Pulmonary artery endothelial cell (primary cell): ENCODE measurements at places on chromosomes 7 and 10. TPM values are rescaled to one million over a fixed set of nuclear protein-coding genes. Genes with fewer than 3 reads are reported as not detected.
A peak's percentile ranks its signal among the peaks of the same experiment; 100 is the strongest.

Gene AOC1
- total RNA-seq: not detected in 2 replicates

Gene NXPH1
- total RNA-seq: not detected in 2 replicates

GRCh38 chr10:110274072-110274627 lies 30.6 kb downstream of the SMNDC1 start:
- DNase-seq: no peak

- no peak for DNase-seq
Measured at GRCh38 chr7:22730921-22731654, 4.1 kb downstream of the IL6 start.

GRCh38 chr10:8379906-8380832 lies 325.7 kb downstream of the GATA3 start:
- no peak for DNase-seq

DNA sequence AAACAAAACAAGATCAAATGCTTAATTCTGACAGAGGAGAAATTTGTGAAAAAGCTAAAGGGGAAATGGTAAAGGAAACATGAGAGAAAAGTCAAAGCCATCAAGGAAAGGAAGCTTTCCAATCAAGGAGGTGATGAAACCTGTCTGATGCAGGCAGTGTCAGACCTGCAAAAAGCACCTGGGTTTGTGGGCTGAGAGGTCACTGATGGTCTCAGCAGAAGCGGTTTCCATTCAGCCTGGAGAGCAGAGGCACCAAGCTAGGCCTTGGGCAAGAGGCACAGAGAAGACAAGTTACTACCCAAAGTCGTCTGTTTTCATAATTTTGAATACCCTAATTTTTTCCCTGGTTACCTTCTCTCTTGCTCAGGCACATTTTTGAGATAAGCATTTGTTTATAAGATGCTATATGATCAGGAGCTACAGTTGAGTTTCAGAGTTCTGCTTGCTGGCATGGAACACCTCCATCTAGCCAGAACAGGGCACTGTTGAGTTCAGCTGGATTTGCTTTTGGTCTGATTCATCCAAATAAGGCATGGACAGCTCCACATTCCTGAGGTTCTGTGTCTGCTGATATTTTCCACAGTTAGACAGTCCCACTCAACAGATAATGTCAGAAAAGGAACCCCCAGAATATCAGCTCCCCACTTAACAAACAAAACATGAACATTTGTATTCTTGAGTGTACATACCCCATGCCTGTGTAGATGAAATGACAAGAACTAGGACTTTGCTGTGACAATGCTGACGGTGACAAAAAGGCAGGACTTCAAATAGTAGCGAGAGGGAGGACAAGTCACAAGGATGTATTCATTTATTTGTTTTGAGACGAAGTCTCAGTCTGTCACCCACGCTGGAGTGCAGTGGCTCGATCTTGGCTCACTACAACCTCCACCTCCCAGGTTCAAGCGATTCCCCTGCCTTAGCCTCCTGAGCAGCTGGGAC lies 4.9 kb upstream of the PPIA start:
- DNase-seq: no peak

GRCh38 chr10:49394933-49395740 lies 752 bp downstream of the DRGX start:
- DNase-seq: no peak

Gene TRPV5
- total RNA-seq: not detected in 2 replicates

Gene SLC26A3
- total RNA-seq: not detected in 2 replicates

DNA sequence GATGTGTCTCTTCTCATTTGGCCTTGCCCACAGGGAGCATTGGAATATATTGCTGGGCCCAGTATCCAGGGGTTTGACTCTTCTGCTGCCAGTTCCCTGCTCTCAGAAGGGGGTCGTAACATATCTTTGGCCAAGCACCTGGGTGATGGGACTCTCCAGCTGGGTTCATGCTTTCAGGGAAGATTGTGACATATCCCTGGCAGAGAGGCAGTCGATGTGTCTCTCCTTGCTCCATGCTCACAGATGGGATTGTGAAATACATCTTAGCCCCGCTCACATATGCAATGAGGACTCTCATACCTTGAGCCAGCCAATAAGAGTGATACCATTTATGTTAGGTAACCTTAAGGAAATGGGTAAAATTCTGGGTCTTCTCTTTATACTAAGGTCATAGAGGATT lies 39.2 kb upstream of the ZNF680 start:
- no peak for DNase-seq

Gene ARHGAP21
- total RNA-seq: 62.2 and 73.9 TPM in 2 replicates

Gene RNF32
- total RNA-seq: 0.14 and 0.33 TPM in 2 replicates

Gene FEZF1
- total RNA-seq: not detected in 2 replicates

DNA sequence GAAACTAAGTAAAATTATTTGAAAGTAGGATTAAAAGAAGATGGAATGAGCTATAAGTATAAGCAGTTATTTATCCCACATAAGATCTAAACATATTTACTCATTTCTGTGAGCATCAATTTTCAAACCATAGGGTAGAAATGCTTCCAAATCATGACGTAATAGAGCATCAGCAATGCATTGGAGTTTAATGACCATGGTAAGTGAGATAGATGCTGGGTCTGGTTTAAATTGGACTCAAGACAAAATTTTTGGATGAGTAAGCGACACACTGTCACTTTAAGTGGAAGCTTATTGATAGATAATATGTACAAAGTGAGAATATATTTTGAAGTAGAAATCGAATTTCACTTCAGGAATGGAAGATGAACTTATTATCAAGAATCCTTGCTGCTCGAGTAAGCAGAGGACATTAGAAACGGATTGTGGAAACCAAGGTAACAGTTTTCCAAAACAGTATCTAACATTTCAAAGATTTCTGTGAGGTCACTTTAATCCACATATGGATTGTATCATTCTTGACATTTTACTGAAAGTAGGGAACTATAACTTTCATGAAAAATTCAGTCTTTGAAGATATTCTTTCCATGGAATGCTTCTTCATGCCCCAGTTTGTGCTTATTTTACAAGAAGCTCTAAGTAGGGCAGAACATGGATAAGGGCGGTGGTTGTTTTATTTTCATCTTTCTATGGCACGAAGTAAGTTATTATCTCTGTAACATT lies 85.8 kb downstream of the AGMO start:
- no peak for DNase-seq

GRCh38 chr7:69598081-69598486 lies at the start of gene AUTS2:
Gene AUTS2 (plus strand): TSS chr7:69598475. CDS start chr7:69599654, 1,179 bp downstream.
- peak; percentile 35 for DNase-seq

Gene PDCD11
- total RNA-seq: 53.0 and 75.7 TPM in 2 replicates

GRCh38 chr10:35722636-35723035 lies 80.5 kb upstream of the FZD8 start:
- DNase-seq: no peak

- DNase-seq: no peak
Measured at GRCh38 chr7:28723336-28723735, 234.8 kb downstream of the TRIL start.

DNA sequence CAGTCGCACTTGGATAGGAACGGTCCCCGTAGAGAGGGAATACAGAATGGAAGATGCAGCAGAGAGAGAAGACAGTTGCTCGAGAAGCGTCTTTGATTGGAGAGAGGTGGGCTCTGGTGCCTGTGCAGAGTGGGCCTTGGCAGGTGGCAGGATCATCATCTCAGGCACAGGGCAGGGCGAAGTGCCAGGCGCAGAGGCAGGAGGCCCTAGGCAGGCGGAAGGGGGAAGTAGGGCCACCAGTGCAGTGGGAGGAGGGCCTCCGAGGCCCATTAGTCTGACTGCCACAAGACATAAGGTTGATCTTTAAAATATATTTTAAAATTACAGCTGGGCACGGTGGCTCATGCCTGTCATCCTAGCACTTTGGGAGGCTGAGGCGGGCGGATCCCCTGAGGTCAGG lies 10.1 kb downstream of the CARD11 start:
- no peak for DNase-seq

DNA sequence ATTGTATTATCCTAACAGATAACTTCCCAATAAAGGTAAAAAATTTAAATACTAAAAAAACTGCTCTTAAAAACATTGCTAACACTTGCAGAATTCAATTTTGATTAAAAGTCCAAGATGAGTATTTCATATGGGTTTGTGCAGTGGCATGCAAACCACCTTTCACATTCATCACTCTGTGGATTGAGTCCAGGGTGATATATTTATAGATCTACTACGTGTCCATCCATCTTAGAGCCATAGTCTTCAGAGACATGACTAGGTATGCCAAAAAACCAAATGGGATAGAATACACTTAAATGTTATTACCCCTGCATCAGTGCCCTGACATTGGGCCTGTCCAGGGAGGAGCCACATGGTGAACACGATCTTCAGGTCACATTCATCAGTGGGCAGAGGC lies 96.0 kb downstream of the DOCK4 start:
- no peak for DNase-seq

Gene ZPBP
- not detected in 2 replicates for total RNA-seq

DNA sequence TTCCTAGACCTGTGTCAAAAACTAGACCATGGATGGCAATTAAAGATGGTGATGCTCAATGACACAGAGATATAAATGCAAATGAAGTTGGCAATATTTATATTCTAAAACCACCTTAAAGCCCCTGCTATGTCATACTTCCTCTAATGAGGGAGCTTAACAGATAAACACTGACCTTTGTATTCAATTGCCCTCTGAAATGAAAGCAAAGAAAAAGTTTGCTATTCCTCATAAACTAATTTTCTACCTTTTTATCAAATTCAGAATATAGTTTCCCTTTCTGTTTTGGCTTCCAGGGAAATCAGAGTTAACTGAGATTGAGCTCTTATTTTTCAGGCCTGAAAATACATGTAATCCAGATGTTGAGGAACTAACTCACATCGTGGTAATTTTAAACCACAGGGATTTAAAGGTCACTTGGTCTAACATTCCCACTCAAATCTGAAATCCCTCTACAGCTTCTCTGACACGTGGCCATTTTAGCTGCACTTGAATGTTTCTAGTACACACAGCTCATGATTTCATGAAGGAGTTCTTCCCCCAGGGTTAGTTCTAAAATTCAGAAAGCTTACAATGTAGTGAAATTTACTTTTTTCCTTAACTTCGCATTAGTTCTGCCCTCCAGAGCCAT lies 37.9 kb upstream of the ABCB5 start:
- DNase-seq: no peak

DNA sequence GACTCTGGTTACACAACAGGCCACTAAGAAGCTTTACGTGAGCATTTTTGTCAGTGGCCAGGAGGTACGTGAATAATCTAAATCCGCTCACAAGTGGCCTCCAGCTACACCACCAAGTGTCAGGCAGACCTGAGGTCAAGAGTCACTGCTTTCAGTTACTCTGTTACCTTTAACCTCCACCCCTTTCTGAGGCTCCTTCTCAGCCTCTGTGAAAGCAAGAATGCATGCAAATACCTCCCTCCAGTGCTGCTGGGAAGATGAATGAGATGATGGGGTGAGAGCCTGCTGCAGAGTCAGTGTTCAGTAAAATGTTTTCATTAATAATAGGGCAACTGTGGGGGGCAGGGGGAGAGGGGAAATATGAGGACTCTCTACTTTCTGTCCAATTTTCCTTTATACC lies 11.2 kb downstream of the DDC start:
- DNase-seq: no peak

- DNase-seq: no peak
Measured at GRCh38 chr7:108860615-108861014, 290.9 kb downstream of the DNAJB9 start.

DNA sequence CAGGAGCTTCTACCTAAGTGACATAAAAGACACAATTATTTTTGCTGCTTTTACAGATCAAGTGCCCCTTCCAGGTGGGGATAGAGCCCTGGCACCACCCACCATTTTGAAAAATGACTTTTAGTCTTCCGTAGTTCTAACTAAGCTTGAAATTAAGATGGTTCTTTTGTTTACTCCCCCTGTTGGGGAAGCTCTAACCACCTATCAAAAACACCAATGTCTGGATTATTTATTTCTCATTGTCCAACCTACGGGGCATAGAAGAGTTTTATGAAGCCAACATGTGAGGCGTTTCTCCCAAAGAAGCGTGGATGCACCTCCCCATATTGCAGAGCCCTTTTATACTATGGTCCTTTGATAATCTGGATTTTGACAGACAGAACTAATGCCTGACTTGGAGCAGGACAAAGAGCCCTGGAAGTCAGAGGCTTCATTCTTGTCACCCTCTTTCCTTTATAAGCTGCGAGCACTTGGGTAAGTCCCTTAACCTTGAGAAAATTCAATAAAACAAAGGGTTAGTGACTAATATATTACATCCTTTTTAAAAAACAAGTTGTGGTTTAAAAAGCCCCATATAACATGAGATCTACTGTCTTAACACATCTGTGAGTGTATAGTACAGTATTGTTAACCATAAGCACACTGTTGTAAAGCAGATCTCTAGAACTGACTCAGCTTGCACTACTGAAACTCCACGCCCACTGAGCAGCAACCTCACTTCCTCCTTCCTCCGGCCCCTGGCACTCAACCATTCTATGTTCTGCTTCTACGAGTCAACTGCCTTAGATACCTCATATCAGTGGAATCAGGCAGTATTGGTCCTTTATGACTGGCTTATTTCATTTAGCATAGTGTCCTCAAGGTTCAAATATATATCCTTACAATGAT lies 67.5 kb downstream of the ATXN7L1 start:
- DNase-seq: peak; percentile 45

- DNase-seq: no peak
Measured at GRCh38 chr7:101597941-101598340, 31.2 kb downstream of the MYL10 start.

- DNase-seq: peak; percentile 58
Measured at GRCh38 chr7:117157241-117158209, 165.3 kb downstream of the WNT2 start.
